Right renal cortex interstitium (tissue), 3 donors: ENCODE measurements at places on chromosomes 11 and 22.

DNA sequence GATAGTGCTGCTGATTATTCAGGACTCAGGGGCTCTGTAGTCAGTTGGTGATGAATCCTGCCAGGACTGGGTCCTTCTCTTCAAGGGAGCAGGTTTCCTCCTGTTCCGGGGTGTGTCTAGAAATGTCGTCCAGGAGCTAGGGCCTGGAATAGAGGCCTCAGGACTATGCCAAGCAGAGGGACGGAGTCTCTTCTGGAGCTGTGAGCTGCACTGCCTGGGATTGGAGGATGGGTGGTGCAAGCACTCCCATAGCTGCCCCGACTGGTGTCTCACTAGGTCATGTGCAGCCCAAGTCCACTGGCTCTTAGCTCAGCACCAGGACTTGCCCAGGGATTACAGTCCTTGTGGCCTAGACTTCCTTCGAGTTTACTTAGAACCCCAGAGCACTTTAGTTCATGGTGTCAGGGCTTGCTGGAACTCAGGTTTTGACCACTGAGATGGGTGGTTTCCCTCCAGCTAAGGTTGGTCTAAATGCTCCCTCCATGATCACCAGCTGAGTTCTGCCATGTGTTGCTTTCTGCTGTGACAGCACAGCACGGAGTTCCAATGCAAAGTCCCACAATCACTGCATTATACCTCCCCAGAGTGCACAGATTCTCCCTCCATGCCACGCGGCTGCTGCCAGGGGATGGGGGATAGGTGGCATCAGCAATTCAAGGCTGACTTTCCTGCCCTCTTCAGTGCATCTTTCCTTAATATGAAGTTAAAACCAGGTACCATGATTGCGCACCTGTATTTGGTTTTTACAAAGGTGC, 42.6 kb upstream of the SHANK2 start:
- no peak for DNase-seq

DNA sequence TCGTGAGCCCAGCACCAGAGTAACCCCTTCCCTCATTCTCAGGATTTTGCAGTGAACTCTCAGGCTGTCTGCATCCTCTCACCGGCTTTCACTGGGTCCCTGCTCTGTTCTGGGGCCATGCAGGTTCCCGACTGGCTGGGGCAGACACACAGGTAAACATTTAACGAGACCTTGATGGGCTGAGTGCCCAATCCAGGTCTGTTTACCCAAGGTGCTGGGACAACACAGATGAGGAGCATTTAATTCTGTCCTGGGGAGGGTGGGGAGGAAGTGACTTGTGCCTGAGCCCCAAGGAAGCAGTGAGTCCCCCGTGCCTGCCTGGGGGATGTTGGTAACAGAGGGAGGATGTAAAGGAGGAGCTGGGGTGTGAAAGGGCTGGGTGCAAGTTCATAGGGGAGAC, 4.4 kb downstream of the BIK start:
- no peak for DNase-seq

DNA sequence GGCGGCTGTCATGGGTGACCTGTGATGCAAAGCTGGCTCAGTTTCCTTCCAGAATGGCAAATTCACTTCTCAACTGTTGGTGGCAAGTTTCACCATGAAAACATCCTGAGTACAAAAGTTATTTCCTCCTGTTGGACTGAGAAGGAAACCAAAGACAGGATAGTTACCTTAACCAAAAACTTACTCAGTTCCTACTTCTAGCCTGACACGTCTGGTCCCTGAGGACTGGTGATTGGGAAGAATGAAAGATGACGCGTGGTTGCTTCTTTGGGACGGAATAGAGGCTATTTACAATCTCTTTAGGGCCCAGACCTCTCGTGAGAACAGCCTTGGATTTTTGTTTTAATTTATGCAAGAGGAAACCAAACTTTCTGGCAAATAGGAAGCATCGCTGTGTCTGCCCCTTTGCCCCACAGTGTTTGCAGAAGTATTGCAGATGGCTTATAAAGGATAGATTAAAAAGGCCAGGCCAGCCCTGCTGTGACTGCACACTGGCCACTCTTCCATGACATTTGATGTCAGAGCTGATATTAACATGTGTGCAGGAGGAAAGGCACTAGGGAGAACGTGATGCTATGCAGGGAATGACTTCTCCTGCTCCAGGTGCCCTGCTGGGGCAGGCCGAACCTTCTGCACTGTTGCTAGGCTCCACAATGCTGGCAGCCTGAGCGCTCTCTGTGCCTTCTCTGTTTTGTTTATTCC, 7.6 kb downstream of the VPS26B start:
- no peak for DNase-seq

- DNase-seq: no peak
These were observed 2093.5 kb downstream of the LRRC4C start for GRCh38 chr11:39365809-39366436.

DNA sequence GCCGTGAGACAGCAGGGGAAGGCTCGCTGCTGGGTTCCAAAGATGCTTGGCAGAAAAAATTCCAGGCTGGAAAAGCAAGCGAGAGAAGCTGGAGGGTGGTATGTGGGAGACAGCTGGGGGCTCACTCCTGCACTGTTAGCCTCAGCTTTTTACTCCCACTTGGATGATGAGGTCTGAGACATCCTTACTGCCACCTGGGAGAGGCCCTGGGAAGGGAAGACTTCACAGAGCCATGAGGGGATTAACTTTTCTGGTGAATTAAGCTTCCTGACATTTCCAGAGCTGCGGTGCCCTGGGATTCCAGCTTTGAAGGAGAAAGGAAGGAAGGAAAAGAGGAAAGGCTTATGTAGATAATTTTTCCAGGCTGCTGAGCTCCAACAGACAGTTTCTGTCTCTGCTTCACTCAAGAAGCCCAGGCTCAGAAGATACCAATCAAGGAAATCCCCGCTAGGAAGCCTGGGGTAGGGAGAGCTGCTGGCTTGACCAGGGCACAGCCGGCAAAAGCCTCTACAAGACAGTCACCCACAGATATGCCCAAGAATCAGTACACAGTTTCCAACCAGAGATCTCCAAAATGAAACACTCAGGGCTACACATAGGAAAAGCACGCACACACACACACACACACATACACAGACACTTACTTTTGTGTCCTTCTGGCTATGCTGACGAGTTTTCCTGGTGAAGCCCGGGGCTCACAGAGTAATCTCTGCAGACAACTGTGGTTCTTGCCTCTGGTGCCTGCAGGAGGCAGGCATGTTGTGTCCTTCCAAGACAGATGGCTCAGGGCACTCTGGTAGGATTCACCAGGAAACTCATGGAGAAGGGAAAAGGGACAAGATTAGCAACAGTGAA, 907 bp downstream of the MCHR1 start:
- DNase-seq: no peak

GRCh38 chr11:32316858-32317642, 118.3 kb downstream of the WT1 start:
- no peak for DNase-seq

GRCh38 chr11:14345668-14346067, 13.3 kb downstream of the RRAS2 start:
- no peak for DNase-seq

DNA sequence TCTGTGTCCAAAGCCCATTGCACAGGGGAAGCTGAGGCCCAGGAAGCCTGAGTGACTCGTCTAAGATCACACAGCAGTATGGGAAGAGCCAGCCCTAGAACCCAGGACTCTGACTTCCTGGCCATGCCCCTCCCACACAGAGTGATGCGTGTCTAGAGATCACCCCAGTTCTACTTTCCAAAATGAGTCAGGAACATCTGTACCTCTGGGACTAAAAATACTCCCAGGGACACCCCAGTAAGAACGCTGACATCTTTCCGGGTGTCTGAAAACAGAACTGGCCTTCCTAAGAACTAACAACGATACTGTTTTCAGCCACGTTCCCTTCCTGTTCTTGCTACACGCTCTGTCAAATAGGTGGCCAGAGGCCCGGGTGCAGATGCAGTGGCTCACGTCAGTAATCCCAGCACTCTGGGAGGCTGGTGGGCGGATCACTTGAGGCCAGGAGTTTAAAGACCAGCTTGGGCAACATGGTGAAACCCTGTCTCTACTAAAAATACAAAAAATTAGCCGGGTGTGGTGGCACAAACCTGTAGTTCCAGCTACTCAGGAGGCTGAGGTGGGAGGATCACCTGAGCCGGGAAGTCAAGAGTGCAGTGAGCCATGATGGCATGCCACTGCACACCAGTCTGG, 21.7 kb upstream of the PDGFB start:
- no peak for DNase-seq

- no peak for DNase-seq
These were observed 722.6 kb upstream of the TENM4 start for GRCh38 chr11:80163441-80163840.

GRCh38 chr11:15941206-15941770, 415.1 kb downstream of the SOX6 start:
- peak; percentile 10 for DNase-seq

- no peak for DNase-seq
These were observed 103.1 kb downstream of the PTPRJ start for GRCh38 chr11:48083421-48083820.

- no peak for DNase-seq
These were observed 63.7 kb downstream of the HIPK3 start for GRCh38 chr11:33320814-33321330.

DNA sequence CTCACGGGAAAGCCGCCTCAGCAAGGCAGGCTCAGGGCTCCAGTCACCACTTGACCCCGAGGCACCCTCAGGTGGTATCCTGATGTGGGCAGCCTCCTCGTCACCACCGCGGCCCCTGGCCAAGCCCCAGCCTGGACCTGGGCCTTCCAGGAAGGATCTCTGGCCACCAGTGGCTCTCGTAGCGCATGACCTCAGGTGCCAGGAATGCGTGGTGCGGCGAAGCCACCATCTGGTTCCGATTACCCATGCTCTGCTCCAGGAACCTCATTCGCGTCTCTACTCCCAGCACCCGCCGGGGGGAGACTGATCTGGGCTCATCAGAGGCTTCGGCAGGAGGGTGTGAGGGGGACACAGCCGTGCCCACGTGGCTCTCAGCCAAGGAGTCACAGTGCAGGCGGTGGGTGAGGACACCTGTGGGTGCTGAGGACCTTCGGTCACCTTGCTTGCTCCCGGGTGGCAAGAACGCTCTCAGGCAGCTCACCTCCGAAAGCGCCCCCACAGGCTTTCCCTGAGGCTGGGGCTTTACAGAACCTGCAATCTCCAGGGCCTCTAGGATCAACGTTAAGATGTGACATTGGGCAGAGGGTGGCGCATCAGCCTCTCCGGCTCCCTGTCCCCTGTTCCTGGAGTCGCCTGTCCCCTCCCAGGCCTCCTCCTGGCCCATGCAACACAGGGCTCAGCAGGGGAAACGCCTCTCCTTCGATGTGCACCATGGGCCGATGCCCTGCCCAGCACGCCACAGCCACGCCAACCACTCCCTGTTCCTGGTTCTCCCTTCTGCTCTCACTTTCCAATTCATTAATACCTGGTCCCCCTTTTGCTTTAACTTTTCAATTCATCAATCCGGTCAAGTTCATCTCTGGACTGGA, 39.0 kb downstream of the TBX1 start:
- no peak for DNase-seq

DNA sequence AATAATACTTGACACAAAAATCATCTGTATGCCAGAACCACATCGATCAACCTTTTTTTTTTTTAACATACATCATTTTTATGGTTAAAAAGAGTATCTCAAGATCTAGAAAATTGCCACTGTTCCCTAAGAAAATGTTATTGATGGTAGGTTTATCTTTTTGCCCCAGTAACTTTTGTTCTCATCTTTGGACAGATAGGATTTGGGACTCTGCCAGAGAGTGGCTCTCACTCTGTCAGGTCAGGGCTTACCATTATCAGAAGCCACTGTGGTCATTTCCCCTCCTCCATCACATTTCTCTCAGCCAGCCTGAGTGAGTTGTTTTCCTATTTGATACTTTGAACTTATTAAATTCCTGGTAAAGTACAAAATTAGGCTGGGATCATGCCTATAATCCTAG, 47.9 kb upstream of the YWHAH start:
- no peak for DNase-seq

DNA sequence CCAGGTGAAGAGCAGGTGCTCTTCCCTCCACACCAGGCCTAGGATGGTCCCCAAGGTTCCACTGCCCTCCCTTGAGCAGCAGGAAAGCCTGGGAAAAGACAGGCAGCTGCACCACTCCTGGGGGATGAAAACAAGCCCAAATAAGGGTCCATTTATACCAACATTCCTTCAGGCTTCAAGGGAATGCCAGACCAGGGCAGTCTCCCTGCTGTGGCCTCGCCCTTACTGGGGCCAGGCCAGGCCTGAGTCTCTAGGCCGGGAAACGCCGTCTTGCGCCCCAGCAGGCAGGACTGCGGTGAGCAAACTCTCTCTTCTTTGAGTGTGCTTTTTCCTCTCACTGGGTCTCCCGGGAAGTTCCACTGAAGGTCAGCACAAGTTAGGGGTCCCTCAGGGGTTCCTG, 443.5 kb downstream of the SOX6 start:
- DNase-seq: no peak

DNA sequence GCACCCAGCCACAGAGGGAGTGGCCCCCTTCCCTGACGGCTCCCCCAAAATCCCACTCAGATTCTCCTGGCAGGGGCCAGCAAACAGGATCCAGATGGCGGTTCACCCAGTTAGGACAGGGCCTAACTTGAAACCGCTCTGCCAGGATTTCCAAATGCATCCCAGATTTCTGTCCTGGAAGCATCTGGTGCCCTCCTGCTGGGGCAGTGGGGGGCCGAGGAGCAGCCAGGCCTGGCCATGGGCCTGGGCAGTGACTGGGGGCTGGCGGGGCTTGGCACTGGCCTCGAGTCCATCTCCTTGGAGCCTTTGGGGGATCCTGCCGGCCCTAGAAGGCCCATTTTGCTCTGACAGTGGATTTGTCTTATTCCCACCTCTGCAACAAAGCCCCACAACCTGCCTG, 17.9 kb upstream of the EMID1 start:
- DNase-seq: no peak

GRCh38 chr11:102318469-102318868, 1.2 kb downstream of the BIRC3 start:
- DNase-seq: no peak

DNA sequence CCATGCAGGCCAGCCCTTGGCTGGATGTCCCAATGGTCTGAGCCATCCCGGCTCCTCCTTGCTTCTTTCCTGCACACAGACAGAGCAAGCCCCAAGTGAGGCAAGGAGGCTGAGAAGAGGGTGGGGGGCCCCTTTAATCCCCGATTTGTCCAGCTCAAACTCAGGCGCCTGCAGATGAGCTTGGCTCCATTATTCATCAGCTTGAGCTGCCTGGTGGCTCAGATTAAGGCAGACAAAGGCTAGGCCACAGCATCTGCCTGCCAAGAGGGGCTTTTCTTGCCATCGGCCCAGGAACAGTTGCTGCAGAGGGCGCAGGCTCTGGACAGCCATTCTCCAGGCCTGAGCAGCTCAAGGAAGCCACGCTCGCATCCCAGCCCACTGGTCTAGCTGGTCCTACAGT, 35.4 kb downstream of the LMO1 start:
- no peak for DNase-seq

GRCh38 chr11:68659158-68659921, 25.0 kb upstream of the GAL start:
- peak; percentile 27 for DNase-seq

- DNase-seq: no peak
These were observed 17.4 kb downstream of the RIBC2 start for GRCh38 chr22:45430871-45431270.

GRCh38 chr11:128424271-128424711, 163.1 kb downstream of the ETS1 start:
- DNase-seq: no peak

GRCh38 chr22:49331223-49331815, 496.4 kb downstream of the BRD1 start:
- no peak for DNase-seq

- DNase-seq: no peak
These were observed 5.1 kb upstream of the A4GALT start for GRCh38 chr22:42725606-42726355.
